Brain microvascular endothelial cell (primary cell): ENCODE measurements at places on chromosomes 2 and 18.

DNA sequence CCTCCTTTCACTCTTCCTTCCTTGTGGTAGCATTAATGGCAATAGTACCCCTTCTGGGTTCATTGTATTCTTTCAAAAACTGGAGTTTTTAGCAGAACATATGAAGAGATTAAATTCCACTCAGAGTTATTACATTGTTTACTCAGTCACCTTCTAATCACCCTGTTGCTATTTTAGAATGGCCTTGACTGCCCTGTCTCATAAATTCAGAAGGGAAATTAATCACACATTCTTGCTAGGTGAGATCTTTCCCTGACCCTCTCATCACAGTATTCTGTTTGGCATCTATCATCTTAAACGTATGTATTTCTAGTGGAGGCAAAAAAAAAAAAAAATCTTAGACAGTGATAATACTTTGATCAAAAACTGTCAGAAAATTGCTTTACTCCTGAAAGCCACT is 760.4 kb downstream of the ADCYAP1 start:
- no peak for DNase-seq

GRCh38 chr18:55054021-55054990 is 95.0 kb upstream of the CCDC68 start:
- DNase-seq, result no peak

- no peak for DNase-seq
Observed at GRCh38 chr18:37571266-37571665, 5.7 kb upstream of the CELF4 start.

DNA sequence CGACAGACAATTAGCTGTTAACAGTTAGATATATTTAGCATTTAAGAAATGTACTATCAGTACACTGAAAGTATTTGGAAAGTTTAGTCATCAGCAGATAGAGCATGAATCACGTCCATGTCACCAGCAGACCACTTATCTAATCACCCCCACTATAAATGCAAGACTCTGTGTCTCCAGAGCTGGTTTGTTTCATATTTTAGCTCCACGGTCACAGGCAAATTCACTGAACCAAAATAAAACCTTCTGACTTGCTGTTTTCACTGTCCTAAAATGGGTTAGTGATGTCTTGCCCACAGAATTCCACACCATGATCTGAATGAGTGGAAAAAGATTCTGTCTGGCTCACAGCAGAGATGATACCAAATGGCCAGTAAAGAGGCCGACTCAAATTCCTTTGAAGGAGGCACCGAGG is 64.9 kb downstream of the CDH2 start:
- peak; percentile 92 for DNase-seq
